Mammary epithelial cell (primary cell): ENCODE measurements at places on chromosomes 3 and 15.

GRCh38 chr3:141828890-141829289 is 47.6 kb upstream of the ATP1B3 start:
- DNase-seq: peak; percentile 79

DNA sequence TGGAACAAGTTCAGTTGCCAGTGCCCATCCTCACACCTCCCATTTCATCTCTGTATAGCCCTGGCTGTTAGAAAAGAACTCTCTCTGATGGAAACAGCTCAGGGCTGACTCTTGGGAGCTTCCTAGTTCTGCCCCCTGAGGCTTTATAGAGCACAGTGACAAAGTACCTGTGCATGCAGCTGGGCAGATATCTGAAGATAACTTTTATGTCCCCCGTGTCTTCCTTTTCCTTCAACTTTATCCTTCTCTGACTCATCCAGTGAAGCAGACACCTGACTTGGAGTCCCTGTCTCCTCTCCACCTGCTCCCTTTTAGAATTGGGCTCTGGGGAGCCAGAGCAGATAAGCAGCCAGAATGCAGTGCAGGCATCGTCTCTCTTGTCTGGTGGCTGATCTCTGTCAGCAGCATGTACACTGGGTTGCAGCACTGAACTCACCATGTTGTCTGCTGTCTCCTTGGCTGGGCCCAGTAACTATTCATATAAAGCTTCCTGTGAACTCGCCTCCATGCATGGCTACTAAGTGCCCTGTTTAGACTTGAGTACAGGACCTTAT is 53.9 kb upstream of the PLXNA1 start:
- DNase-seq: no peak

DNA sequence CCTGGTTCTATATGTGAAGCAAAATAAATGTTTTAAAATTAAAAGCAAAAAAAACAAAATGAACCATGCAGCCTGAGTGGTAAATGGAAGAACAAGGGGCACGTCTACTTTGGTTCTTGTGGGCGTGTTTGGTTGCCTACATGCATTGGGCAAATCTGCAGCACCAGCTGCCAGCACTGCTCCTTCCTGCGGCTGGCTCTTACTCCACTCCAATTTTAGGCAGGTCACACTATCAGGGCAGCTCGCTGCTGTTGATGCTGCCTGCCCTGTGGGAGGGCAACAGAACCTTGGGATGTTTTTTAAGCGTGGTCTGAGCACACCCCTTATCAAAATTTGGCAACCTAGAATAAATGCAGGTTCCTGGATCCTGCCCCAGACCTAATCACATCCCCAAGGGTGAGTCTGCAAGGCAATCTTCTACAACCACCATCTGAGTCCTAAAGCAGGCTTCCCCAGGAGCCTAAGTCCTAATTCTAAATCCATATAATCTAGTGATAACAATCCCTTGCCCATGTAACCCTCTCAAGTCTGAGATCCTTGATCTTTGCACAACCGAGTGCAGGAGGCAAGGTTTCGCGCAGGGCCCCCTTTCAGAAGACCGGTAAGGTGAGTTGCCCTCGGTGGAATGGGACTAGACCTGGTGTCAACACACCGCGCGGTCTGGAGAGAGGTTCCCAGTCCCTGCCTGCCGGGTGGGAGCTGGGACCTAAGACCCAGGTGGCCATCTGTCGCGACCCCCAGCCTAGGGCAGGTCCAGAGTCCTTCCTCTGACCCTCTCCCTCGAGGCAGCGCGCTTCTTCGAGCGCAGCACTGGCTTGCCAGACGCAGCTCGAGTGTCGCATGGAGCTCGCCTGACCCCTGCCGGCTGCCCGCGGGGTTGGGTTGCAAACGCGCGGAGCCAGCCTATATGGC is 15.9 kb downstream of the IVD start:
- peak; percentile 57 for DNase-seq

DNA sequence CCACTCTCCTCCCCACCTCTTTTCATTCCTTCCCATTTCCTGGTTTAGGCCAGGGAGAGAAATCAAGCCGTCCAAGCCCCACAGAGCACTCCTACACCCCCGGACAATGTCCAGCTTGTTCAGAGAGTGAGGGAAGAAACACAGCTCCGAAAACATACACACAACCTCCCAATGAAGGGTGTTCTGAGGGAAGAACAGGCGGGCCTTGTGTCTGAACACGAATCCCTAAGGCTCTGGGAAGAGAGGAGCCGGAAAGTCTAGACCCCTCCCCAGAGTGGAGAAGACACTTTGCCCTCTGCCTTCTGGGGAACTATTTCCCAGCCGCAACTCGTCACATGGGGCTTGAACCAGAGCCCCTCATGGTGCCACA is 30.5 kb downstream of the ACAN start:
- DNase-seq: no peak

- no peak for DNase-seq
These were observed 31.5 kb downstream of the SRGAP3 start for GRCh38 chr3:9217784-9218513.

DNA sequence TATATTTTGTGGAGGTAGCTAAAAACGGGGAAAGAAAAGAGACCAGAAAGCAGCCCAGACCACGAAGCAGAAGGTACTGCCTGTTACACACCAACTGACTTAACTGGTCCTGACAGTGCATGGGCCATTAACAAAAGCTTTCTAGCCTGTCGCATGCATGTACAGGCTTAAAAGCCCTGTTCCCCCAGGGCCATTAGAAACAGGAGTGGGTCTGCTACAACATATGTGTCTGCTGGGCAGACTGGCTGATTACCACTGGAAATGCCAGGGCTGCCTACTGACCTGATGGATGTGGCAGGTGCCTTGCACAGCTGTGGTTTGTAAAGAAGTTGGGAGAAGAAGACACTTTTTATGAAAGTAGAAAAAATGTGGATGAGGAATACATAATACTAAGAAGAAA is 137.4 kb downstream of the GAP43 start:
- no peak for DNase-seq

- no peak for DNase-seq
These were observed 83.5 kb upstream of the CFAP20DC start for GRCh38 chr3:59133311-59133710.

GRCh38 chr3:67357610-67358458 is 296.6 kb downstream of the SUCLG2 start:
- peak; percentile 8 for DNase-seq

GRCh38 chr3:141273700-141274410 is 42.2 kb downstream of the PXYLP1 start:
- DNase-seq: no peak

DNA sequence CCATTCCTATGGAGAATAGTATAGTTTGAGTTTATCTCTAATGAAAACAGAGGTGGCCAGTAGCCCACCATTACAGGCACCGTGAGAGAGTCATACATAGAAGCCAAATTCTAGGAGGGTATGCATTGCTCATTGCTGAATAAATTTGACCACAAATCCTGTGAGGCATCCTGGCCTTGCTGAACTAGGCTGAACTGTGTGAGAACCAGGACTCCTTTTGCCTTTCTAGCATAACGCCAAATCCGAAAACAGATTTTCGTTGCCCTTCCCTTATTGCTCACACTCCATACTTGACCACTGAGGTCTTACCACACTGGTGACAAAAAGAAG is 50.4 kb downstream of the SLC2A2 start:
- no peak for DNase-seq

GRCh38 chr3:135292162-135292561 is 497.1 kb downstream of the EPHB1 start:
- no peak for DNase-seq

DNA sequence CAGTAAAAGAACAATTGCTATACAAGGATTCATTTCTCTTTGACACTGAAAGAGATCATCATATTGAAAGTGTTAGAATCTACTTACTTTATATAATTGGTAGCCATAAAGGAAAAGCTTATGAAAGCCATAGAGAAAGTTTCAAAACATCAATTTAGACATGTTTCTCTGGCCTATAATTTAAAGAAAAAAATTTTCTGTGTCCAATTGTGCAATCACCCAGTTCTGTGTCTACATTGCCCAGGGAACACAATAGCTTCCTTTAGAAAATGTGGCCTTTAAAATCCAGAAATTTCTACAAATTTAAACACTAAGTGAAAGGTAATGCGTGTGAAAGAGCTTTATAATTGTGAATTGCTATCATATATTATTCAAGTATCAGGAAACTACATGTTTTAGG is 259.2 kb downstream of the GBE1 start:
- DNase-seq: no peak

DNA sequence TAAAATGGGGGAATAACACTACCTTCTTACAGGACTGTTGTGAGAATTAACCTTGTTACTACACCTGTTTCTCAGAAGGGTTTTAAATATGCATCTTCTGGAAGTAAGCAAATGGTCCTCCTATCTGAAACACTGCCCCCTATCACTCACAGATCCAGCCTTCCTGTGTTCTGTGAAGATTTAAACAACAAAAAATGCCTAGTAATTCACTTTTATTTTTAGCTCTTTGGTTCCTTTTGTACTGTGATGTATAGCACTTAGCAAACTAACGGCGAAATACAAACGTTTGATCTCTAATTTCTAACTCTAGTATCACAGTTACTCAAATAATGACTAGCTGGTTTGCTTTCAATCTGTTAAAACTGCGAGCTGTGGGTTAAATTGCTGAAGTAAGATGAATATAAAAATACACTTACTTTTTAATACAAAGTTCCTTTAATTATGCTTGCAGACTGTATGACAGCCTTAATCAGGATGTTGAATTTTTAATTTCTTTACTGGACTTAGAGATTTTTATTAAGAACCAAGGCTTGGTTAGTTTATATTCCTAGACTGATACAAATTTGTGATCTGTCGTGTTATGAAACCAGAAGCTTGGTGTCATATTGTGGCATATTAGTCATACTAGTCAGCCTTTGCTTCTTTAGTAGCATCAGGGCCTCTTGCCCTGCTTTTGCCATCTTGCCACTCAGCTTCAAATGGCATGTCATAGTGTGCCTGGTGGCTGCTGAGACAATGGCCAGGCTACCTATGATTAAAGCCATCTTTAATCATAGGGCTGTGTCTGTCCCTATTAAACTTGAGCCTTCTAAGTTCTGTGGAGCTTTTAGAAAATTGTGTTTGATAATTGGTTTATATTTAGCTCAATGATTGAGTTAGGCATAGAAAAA is 9.2 kb downstream of the EIF3J start:
- DNase-seq: peak; percentile 37

DNA sequence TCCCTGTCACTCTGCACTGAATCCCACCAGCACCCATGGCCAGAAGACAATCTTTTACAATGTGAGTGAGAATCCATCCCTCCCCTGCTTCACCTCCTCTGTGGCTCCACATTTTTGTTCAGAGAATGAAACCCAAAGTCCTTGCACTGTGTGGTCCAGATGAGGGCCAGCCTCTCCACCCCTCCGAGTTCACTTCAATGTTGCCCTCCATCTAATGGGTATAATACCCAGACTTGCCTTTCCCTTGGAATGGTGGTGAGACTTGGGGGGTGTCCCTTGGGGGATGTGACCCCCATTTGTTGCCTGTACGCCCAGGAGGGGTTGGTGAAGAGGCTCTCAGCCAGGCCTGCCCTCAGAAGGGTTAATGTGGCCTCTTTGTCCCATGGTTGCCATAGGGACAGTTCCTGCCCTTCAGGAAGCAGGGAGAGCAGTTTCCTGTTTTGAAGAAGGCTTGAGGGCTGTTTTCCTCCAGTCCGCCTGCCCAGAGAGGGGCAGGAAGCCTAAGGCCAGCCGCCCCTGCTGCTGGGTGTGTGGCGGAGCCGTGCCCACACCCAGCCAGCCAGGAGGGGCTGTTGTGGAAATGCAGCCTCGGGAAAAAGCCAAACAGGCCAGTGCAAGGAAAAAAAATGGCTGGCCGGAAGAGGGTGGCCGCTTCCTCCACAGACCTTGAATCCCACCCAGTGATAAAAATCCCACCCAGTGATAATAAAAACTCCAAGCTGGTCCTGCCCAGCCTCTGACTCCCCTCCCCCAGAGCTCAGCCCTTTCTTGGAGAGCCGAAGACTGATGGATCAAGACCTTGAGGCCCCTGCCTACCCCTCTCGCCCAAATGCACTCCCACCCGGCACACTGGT is 14.6 kb upstream of the FGD5 start:
- no peak for DNase-seq

DNA sequence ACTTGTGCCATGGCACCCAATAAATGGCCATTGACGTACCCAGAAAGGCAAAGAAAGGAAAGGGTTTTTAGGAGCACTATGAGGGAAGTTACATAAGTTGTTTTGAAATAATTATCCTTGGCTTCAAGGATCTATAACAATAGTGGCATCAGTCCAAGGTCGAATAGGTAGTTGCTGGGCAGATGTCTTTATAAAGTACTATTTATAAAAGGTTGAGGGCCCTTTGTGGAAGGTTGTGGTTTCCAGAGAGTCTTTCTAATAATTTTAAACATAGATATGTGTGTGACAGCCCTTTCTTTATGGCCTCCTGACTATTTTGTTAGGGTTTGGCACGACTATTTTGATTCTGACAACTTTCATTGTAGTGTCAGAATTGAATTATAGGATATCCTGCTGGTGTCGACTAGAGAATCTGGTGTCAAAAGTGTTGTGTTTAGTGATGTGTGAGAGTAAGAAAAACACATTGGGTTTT is 260.5 kb downstream of the PYDC2 start:
- DNase-seq: peak; percentile 7

DNA sequence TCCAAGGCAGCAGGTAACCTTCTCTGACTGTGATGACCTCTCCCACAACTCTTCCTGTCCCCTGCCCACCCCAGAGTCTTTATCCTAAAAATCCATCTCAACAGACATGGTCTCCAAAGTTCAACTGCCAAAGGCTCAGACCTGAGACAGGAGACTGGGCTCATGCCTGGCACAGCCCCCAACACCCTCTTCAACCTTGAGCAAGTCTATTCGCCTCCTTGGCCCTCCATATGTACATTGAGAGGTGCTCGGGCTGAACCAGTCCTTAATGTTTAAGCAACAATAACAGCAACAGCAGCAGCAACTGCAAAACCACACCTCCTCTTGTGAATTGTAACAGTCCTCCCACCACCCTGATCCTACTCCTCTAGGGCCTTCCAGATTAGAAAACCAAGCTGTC is 9.9 kb downstream of the FAM3D start:
- no peak for DNase-seq

GRCh38 chr3:72179107-72179464 is 394.1 kb upstream of the PROK2 start:
- DNase-seq: no peak

DNA sequence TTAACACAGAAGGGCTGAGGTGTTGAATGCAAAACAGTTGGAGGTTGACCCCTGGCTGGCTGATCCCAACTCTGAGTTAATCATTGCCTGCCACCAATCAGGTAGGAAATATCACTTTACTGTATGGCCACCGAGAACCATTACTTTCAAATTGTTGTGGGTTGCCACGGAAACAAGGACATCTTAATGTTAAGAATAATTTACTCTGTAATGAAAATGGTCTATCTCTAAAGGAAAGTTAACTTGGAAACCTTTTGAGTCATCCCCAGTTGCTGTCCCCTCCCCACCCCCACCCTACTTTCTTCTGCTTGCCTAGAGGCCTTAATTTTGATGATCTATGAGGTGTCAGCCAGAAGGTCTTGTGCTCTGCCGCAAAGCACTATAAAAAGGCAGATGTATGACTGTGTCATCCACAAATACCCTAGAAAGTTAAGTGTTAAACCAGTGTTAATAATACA is 78.7 kb upstream of the SNRK start:
- DNase-seq: no peak

GRCh38 chr3:159829539-159830227 is 159.0 kb upstream of the IL12A start:
- peak; percentile 97 for DNase-seq
